GM03348 (cell line): ENCODE measurements at places on chromosomes 3 and 15.

DNA sequence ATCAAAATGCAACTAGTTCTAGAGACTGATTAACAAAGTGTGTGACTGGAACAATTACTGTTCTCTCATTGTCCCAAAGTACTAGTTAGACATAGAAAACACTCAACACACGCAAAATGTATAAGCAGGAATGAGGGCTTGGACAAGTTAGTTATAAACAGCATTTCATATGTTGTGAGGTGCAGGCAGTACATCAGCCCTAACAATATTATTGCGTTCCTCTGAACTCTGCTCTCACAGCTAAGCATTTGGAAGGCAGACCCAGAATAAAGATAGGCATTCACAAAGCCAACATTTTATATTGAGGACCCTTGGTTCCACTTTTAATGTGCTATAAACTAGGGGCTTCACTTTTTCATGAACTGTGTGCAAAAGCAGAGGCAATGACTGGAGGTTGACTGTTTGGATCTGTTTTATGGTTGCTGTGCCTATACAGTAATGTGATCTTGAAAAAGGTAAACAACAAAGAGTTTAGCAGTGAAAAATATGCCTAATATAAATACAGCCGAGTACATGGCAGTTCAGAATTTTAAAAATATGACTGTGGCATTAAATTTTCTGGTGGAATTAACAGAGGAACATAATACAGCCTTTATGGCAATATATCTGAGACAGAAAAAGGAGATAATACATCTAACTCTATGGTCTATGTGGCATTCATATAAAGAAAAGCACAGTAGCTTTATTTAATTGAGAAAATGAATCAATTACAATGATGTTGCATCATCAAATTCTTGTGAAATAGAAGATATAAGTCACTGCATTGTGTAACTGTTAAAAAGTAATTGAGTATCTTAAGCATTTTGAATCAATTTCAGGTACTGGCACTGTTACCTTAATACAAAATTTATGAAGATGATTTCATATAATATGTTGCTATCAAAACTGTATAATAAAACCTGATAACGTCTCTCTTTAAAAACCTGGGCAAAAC, 80.0 kb upstream of the SKOR1 start:
- DNase-seq = peak; percentile 22

GRCh38 chr3:129485721-129486663, 42.4 kb upstream of the RHO start:
- peak; percentile 94 for DNase-seq

DNA sequence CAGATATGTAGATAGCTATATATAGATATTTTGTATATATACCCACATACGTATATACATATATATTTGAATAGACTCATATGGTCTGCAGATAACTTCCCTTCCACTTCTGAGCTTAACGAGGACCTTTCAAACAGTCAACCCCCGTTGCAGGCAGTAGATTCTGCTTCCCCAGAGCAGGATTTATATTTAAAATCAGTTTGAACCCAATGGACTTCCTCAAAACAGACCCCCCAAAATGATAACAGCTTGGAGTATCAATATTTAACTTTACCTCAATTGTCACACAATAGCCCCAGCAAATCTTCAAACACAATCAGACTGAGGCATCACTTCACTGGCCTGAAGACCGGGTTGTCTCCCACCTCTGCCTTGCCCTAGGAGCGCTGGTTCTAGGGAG, 218.3 kb downstream of the MEIS2 start:
- no peak for DNase-seq

DNA sequence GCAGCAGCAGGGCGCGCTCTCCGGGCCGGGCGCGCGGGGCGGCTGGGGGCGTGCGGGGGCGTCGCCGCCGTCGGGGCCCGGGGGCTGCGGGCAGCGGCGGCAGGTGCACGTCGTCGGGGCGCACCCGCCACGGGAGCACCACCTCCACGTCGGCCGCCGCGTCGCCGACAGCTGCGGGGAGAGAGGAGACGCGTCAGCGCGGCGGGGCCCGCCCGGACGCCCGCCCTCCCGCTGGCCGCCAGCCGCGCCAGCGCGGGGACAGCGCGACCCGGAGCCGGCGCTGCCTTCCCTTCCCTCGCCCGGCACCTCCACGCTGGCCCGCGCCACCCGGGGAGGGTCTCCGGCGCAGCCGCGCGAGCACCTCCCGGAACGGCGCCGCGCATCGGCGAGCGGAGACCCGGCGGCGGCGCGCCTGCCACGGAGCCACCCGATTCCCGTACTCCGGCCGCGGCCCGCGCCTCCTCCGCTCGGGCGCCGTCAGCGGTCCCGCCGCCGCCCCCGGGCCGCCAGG, 481 bp downstream of the ADAMTS17 start:
- no peak for DNase-seq

GRCh38 chr3:178568911-178569310, 32.7 kb downstream of the KCNMB2 start:
- no peak for DNase-seq

- DNase-seq = no peak
These were observed 358.2 kb downstream of the FEZF2 start for GRCh38 chr3:62015111-62015510.

GRCh38 chr15:101676921-101677329, 24.7 kb upstream of the TM2D3 start:
- peak; percentile 24 for DNase-seq

- no peak for DNase-seq
These were observed 1136.1 kb downstream of the OTOL1 start for GRCh38 chr3:162632672-162633071.

DNA sequence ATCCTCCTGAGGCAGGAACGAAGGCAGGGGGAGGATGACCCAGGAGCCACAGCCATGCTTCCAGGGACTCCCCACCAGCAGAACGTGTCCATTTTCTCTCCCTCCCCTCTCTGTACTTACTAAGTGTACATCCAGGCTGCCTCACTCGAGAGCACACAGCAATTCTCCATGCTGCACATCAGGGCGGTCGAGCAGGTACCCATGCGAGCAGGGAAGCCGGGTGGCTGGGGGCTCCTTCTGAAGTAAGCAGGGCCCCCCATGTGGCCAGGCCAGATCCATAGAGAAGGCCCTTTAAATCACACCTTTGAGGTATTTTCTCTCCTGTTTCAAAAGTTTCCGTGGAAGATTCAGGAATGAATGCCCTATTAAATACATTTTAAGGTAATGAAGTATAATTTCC, 41.2 kb upstream of the SLC6A11 start:
- no peak for DNase-seq

DNA sequence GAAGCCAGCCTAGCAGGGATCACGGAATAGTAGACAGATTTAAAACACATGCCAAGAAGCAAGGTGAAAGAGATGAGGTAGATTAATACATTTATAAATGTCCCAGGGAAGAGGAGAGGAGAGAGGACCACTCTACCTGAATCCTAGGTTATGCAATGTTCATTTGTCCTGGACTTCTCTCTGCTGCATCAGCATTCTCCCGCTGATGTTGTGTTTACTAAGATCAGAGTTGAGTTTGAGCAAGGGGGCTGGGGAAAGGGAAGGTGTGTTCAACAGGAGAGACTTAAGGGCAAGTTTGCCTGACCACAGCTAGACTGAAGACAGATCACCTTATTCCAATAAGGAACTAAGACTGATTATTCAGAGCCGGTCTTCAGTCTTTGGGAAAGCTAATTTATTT, 1.1 kb upstream of the KPNA1 start:
- DNase-seq = no peak

- DNase-seq = no peak
These were observed 40.2 kb upstream of the LPP start for GRCh38 chr3:188113756-188114155.

- DNase-seq = peak; percentile 49
These were observed 100.3 kb downstream of the FSIP1 start for GRCh38 chr15:39682366-39682765.

DNA sequence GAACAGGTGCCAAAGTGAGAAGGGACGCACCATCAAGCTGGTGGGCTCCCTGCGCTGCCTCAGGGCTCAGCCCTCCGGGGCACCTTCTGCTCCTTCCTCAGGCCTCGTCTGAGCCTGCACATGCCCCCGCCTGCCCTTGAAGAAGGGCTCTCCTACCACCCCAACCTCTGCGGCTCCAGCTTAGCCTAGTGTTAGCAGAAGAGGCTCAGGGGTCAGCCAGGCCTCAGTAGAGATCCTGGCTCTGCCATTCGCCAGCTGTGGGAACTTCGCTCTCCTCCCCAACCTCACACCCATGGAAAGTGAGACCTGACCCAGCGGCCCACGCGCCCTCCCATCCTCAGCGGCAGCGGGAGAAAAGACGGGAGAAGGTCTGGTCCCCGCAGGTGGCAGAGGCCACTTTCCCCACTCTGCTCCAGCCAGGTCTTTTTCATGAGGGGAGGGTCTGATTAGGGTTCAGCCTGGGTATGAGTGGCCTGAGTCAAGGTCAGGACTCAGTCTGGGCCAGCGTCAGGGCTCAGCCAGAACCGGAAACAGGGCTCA, 8.2 kb downstream of the GRIP2 start:
- no peak for DNase-seq

- DNase-seq = no peak
These were observed 996 bp upstream of the DNAJA4 start for GRCh38 chr15:78263351-78263781.

DNA sequence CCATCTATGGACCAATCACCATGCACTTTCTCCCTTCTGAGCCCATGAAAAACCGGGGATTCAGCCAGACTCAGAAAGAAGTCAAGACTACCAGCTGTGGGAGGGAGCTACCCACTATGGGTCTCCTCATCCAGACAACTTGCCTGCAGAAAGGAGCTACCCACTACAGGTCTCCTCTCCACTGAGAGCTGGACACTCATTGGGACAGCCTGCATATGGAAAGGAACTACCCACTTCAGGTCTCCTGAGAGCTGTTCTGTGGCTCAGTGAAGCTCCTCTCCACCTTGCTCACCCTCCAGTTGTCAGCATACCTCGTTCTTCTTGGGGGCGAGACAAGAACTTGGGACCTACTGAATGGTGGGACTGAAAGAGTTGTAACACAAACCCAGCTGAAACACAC, 22.3 kb upstream of the ZBED2 start:
- DNase-seq = no peak

GRCh38 chr3:46110701-46111493, 83.6 kb upstream of the XCR1 start:
- DNase-seq = no peak

DNA sequence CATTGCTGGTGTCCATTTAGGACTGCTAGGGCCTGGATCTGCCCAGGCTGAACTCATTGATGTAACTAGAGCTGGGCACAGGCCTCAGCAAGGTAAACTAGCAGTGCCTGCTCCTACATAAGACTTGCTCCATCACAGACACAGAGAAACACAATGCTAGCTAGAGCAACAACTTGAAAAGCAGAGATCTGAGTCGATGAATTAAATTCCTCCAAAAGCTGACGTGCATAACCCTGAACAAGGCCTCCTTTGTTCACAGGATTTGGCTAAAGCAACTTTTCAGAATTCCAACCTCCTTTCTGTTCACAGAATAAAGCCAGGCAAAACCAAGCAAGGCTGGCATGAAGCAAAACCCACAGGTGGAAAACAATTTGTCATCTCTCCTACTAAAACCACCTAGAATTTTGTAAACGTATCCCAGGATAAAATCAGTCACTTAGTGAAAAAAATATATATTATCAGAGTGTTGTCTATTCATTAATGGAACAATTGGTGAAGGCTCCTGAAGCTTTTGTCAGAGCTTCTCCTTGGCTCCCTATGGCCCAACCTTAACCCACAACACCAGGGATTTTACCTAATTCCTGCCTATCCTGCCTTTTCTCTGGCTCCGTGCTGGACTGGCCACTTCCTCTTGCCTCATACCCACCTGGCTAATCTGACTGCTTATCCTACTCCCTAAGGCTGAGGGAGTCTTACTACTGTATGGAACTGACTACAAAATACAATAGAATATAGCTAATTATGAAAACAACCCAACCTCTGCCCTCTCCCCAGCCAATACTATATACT, 39.9 kb downstream of the PLCH1 start:
- no peak for DNase-seq

DNA sequence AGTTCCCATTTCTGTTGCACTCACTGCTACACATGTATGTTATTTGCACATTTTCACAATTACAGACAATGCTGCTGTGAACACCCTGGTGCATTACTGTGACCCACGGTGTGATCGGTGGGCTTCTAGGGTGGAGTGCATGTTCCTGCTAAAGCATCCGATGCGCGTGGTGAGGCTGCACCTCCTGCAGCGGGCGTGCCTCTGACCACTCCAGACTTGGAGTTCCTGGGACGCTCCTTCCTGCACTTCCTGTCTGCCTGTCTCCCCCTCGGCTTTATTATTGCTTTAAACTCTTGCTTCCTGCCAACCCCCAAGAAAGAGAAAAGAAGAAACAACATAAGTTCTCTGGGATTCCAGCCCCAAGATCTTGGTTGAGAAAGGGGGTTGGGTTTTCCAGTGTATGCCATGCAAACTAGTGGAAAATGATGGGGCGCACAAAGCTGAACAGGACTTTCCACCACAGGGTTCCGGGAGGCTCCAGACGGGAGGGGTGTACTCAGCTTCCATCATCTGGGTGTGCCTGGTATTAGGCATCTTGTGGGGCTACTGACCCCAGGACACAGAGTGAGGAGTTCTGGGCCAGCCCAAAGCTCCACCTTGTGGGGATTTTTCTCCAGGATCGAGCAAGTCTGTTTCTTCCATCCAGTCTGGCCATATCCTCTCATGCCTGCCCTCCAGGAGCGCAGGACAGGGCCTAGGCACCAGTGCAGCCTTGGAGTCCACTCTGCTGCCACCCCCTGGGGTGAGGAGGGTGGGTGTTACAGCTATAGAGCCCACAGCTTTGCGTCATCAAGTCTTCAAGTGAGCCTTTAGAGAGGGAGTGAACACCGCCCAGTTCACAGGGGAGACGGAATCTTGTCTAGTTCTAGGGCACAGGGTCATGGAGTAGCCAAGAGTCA, 11.2 kb downstream of the RPL32 start:
- no peak for DNase-seq

GRCh38 chr15:67158367-67158766, 93.0 kb downstream of the SMAD3 start:
- DNase-seq = no peak

DNA sequence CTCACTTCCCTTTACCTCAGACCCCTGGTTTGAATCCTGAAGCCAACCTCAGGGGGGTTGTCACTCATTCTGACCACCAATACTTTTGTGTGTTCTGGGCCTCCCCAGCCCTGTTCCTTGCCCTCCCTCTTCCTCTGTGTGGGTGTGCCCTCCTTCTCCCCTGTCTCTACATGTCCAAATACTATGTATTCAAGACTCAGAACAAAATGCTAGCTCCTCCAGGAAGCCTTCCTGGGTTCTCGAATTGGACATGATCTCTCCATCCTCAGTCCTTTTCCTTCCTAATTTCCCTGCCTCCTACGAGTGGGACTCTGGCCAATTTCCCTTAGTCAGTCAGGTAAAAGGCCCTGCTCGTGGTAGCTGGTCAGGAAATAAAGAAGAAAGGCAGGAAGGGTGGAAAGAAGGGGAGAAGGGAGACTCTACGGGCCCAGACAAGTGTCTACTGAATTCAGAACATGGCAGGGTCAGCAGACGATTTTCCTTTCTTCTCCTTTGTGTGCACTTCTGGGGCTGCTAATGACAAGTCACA, 79.7 kb downstream of the BDH1 start:
- no peak for DNase-seq

GRCh38 chr15:24683736-24684135, 8.2 kb downstream of the NPAP1 start:
- no peak for DNase-seq

- no peak for DNase-seq
These were observed 165.8 kb upstream of the SEMA6D start for GRCh38 chr15:47551546-47551945.

- DNase-seq = peak; percentile 23
These were observed 79.9 kb downstream of the GTPBP8 start for GRCh38 chr3:113070681-113071113.
